ENCODE measurements at places on chromosomes 7 and 10.

DNA sequence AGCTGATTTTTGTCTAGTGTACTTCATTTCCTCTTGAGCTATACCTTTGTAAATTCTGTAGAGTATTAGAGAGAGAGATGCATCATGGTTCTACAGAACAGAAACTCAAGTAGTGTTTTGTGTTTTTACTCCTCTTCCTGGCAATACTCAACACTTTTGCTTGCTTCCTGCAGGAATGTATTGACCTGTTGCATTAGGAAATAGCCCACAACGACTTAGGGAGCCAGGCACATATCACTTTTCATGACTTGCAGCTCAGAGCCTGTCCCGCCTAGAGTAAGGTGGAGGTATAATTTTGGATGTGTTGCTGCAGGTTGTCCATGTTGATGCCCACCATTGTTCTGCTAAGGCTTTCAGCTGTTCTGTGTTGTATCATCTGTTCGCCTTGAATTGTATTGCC, 216.3 kb downstream of the SDK1 start:
- DNase-seq: no peak

GRCh38 chr7:76428868-76429805, 4.4 kb downstream of the ZP3 start:
- no peak for DNase-seq

DNA sequence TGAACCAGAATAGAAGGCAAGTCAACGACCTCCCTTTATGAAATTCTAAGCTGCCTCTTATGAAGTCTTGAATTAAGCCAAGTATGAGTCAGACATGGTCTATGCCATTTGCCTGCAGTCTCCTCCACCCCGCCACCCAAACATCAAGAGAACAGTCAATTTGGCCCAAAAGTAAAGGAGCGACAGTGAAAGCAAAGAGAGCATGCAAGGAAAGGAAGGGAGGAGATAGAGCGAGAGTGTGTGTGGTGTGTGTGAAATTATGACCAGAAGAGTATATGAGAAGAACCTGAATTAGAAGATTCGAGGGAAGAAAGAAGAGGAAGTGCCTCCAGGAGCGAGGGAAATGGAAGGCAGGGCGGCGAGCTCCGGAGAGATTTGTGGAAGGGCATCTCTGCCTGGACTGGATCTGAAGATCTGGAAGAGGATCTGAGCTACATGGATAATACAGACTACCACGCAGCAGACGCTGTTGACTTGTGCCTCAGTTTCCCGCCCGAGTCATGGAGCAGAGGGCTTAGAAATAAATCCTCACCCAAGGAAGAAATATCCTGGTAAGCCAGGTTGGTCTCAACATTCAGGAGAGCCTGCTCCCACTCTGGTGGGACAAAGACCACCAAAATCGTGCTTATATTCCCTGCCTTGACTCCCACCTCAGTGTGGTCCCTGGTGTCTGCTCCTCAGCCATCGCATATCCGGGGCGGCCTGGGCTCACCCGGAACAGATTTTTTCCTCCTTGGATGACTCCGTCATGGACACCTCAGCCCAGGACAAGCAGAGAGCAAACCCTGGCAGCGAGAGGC, 459 bp downstream of the ZDHHC6 start:
- DNase-seq: no peak

- no peak for DNase-seq
These were observed 93.5 kb downstream of the VWC2 start for GRCh38 chr7:49866910-49867309.

DNA sequence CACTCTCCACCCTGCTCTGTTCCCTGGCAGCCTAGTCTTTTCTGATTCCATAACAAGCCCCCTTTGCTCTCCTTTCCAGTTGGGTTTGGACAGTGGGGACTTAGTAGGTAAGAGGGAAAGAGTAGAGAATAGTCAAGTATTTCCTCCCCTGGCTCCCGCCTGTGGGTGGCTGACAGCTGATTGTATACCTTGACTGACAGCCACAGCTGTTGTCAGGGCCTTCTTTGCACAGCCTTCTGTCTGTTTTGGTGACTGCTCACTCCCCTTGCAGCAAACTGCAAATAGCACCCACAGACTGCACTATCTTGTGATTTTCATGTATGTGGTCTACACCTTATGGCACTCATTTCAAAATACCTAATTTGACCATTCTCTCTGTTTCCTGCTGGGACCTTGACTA, 486.3 kb downstream of the ACTR3B start:
- no peak for DNase-seq

GRCh38 chr10:119413093-119413453, 129.4 kb downstream of the RGS10 start:
- no peak for DNase-seq

GRCh38 chr7:137411446-137411845, 67.9 kb upstream of the PTN start:
- DNase-seq: no peak
